Stimulated activated CD8-positive, alpha-beta memory T cell treated with anti-CD3 and anti-CD28 coated beads, Interleukin-12 subunit alpha, Interleukin-12 subunit beta, amount 100 ng/mL, for 1 hour (primary cell): ENCODE measurements at places on chromosomes 11 and 22.

- no peak for DNase-seq
Measured at GRCh38 chr11:9831122-9831521, 167.2 kb downstream of the SWAP70 start.

GRCh38 chr22:22397875-22398524 lies 110.5 kb downstream of the ZNF280B start:
- DNase-seq: no peak

DNA sequence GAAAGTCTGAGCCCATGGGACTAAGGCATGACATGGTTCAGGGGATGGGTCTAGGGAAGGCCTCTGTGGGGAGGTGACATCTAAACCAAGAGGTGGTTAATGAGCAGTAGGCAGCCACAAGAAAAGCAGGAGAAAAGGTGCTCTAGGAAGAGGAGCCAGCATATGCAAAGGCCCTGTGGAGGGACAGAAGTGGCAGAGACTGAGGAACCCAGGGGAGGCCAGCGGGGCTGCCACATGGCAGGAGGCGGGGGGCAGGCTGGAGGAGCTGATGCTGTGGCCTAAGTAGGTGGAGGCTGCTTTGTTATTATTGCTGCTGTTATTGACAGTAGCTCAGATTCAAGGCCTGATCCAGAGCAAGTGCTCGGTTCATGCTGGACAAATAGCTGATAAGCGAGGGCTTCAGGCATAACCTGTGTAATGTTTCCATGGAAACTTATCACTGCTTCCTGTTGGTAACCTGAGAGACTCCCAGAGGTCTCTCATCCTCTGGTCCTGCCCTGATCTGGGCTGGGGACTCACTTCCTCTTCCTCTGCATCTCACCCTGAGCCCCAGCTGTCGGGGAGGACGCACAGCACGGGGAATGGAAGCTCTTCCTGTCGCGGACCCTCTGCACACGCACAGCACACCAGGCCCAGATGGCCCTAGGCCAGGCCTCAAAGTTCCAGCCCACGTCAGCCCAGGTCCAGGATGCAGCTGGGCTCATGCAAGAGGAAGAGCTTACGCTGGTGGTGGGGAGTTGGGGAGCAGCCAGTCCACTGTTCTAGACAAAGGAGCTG lies 75.2 kb upstream of the TP53I11 start:
- DNase-seq: no peak

DNA sequence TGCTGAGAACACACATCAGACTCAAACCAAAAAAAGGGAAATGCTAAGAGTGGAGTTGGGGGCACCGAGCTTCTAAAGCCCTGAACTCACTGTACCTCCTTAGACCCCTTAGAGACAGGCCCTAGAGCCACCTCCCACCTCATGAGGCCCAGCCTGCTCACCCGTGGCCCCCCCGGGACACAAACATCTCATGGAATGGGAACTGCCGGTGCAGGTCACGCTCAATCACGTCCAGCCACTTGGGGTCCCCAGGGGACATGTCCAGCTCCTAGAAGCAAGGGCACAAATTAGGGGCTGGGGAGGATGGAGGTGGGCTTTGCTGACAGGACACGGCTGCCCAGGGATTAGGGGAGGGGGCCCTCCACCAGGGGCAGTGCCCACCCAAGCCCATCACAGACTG lies 6.3 kb upstream of the CASTOR1 start:
- DNase-seq: no peak

DNA sequence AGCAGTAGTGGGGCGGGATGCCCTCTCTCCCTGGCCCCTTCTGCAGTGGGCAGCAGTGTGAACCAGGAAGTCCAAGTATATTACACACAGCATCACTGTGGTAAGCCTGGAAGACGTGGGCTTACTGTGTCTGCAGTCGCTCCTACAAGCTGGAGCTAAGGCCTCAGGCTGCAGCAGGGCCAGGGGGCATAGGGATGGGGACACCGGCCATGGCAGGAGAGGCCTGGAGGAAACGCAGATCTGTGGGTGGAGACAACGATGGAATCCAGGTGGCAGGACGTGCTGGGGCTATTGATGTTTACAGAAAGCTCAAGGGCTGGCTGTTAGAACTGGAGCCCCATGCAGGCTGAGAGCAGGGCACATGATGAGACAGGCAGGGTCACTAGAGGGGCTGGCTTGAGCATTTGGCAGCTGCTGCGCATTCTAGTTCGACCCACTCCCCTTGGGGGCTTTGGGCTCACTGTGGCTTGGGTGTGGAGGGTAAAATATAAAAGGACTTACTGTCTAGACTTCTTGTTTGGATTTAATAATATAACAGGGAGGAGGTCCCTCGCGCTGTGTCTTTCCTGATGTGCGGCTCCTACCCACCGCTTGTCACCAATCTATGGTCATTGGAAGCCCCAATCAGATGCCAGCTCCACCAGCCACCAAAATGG lies 539.5 kb downstream of the TBC1D22A start:
- DNase-seq: no peak

- DNase-seq: no peak
Measured at GRCh38 chr11:3339340-3339624, 39.7 kb downstream of the ZNF195 start.

GRCh38 chr11:36492724-36493304 lies 17.3 kb downstream of the TRAF6 start:
- DNase-seq: no peak

- DNase-seq: no peak
Measured at GRCh38 chr22:45769569-45770210, 98.1 kb downstream of the ATXN10 start.

GRCh38 chr11:14327116-14327515 lies 31.9 kb downstream of the RRAS2 start:
- no peak for DNase-seq

GRCh38 chr11:36210529-36210928 lies 78.7 kb downstream of the COMMD9 start:
- DNase-seq: no peak

GRCh38 chr11:9992306-9992705 lies 301.7 kb downstream of the SBF2 start:
- DNase-seq: no peak

DNA sequence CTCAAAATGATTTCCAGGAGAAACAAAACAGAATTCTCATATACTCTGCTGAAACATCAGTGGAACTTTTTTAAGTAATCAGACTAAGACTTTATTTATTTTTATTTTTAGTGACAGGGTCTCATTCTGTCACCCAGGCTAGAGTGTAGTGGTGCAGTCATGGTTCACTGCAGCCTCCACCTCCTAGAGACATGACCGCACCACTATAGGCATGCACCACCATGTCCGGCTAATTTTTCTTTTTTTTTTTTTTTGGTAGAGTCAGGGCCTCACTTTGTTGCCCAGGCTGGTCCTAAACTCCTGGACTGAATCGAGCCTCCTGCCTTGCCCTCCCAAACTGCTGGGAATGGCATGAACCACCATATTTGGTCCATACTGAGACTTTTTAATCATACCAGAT lies 42.9 kb downstream of the PRDM10 start:
- DNase-seq: no peak

DNA sequence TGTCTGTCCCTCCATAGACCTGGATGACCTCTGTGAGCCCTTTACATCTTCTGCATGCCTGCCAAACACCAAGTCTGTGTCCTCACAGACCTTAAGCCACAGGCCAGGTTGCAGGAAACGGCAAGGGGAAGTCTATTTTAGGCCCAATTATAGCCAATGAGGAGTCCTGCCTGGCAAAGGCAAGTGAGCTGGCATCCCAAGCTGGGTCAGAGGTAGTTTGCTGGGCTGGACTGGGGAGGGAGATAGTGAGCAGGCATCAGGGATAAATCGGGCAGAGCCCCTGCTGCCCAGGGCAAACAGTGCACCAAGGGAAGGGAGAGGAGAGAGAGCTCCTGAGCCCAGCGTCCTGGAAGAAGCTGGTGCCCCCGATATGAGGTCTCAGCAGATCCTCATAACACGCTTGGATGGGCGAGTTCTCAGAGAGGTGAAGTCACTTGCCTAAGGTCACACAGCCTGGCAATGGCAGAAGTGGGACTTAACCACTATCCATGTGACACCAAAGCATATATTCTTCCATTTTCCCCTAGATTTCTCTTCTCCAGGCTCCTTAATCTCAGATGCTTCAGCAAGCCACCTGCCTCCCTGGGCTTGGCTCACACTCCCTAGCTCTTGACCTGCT lies 3.7 kb upstream of the RELT start:
- DNase-seq: no peak

GRCh38 chr22:37887584-37888378 lies 18.3 kb upstream of the MICALL1 start:
- no peak for DNase-seq

DNA sequence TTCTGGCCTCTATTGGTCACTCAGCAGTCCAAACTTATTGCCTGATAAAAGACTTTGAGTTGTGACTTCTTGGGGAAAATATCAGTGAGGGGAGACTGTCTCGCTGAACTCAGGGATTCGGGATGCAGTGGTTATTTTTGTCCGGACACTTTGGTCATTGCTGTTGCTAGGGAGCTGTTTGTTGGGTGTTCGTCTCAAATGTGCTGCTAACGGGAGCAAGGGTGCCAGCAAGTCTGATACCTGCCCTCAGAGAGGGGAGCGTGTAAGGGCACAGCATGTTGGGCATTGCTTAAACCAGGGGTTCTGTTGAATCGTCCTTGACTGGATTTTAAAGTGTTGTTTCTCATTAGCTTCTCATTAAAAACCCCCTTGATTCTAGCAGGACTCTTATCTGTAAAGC lies 49.2 kb upstream of the SLC25A18 start:
- DNase-seq: no peak

GRCh38 chr11:16897470-16898061 lies 116.6 kb downstream of the PLEKHA7 start:
- DNase-seq: no peak

DNA sequence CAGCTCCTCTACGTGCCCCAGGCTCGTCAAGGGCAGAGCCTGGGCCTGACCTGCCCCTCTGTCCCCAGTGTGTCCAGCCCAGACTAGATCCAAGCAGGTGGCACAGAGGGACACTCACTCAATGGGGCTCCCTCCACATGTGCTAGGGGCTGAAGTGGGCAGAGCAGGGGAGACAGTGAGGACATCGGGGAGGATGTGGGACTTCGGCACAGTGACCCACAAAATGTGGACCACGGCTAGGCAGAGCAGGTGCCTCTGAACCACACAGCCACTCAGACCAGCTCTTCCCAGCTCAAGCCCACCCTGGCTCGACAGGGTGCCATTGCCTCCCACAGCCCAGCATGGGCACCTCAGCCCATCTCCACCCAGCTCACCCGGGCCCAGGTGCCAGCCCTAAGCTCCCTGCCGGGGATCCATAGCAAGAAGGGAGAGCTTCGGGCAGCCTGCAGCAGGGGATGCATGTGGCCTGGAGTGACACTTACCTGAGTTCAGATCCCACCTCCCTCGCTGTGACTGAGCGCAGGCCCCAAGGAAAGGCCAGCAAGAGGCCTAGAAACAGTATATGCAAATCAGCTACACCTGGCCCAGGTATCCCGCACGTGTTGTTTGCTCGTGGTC lies 46.9 kb upstream of the RTL6 start:
- no peak for DNase-seq

DNA sequence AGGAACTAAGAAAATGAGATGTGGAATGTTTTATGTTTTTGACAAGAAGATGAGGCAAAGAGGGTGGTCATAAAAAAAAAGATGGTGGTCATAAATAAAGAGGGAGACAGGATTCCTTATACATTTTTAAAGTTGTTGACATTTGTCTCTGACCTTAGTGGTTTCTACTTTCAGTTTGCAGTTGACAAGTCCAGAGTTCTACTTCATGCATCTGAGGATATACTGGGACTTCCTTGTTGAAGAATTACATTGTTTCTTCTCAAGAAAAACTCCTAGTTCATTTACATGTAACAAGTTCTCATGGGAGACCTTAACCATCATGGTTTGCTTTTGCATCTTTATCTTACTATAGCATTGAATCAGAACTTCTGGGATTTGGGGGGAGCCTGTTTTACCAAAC lies 1.2 kb downstream of the OR6X1 start:
- no peak for DNase-seq

GRCh38 chr11:65781962-65782815 lies 1.4 kb upstream of the AP5B1 start:
- no peak for DNase-seq

- no peak for DNase-seq
Measured at GRCh38 chr11:68145120-68145866, 24.1 kb upstream of the CHKA start.
